Thoracic aorta (tissue), 2 donors: ENCODE measurements at places on chromosomes 2 and 18. TPM values are rescaled to one million over a fixed set of nuclear protein-coding genes. Genes with fewer than 3 reads are reported as not detected.

Gene PCARE
- not detected for total RNA-seq

- no peak overlapping the region for H3K27ac ChIP-seq
- DNase-seq, result no peak
- H3K4me3 ChIP-seq, result no peak overlapping the region
- H3K36me3 ChIP-seq, result no peaks in the 10 kb centered on the region
Measured at GRCh38 chr2:67985586-67985985, 77.2 kb downstream of the C1D start.

Gene RAX
- total RNA-seq, result not detected

DNA sequence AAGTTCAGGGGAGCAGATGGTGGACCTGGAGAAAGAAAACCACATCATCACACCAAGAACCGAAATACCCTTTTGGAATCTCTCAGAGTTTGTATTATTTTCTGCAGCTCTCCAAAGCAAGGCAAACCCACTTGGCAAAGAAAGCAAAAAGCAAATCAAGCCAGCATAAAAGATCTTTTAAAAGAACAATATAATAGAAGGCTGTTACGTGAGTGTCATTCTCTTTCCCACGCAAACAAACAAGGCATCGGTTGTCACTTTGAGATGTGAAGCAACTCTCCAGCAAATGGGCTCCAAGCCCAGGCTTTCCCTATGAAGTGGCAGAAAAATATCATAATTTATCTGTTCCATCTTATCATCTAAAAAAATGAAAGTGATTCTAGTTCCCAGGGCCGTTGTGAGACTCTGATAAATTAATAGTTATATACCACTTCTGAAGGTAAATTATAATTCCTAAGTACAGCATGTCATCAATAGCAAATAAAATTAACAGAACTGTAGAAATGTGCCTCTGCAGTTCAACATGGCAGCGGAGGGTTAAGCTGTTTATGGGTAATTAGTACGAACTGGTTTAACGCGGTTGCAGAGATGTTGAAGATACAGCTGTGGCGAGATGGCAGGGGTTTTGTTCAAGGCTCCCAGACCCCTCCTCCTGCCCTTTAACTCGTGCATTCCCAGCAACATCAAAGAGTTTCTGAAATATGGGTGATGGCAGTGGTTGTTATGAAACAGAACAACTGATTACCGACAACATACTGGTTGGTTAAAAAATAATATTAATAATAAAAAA lies 89.2 kb downstream of the EPHA4 start:
- DNase-seq, result no peak
- H3K27ac ChIP-seq, result no peak overlapping the region
- no peaks in the 10 kb centered on the region for H3K36me3 ChIP-seq
- H3K4me3 ChIP-seq, result no peak overlapping the region
- no peaks in the 10 kb centered on the region for H3K27me3 ChIP-seq

DNA sequence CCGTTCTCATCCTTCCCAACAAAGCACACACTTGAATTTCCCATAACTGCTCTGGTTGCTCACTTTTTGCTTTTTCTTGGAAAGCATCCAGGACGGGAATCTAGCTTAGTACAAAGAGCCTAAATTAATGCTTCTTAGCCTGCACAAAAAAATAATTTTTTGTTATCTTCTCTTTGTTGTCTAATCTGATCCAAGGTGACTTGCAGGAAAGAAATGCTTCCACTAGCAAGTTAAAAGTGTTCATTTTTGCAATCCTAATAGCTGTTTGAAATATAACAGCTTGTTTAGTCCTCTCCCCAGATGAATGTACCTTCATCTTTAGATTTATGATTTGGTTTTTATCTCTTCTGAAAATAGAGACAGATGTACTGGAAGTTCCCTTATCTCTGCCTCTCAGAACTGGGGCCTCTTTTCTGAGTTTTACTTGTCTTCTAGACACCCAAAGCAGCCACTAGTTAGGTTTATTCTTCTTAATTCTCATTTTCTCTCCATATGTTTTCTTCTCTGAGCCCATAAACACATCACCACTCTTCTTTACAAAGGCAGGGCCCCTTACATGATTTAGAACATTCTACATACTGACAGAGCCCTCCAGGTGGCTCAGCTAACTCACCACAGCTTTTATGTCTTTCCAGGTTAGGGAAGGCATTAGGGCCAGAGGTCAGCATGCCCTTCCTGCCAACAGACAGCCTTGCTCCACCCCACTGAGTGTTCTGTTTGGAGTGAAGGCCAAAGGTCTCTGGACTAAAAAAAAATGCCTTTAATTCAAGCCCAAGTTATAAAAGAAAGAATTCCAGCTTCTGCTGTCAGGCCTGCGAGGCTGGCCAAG lies 74.7 kb upstream of the MAP4K3 start:
- H3K4me3 ChIP-seq, result no peak overlapping the region
- H3K4me1 ChIP-seq, result peaks cover 39% of the 10 kb centered on the region
- DNase-seq, result no peak
- no peaks in the 10 kb centered on the region for H3K27me3 ChIP-seq
- no peaks in the 10 kb centered on the region for H3K36me3 ChIP-seq
- H3K27ac ChIP-seq, result peak overlapping the region; percentile 19

GRCh38 chr2:239910404-239910803 lies 114.7 kb downstream of the NDUFA10 start:
- H3K4me1 ChIP-seq, result no peaks in the 10 kb centered on the region
- H3K36me3 ChIP-seq, result no peaks in the 10 kb centered on the region
- no peak overlapping the region for H3K27ac ChIP-seq
- no peaks in the 10 kb centered on the region for H3K27me3 ChIP-seq
